ENCODE measurements at places on chromosomes 4 and X.

GRCh38 chr4:173217727-173218126 is 49.1 kb downstream of the GALNT7 start:
- DNase-seq, result no peak

- no peak for DNase-seq
These were observed 54.1 kb upstream of the PHOX2B start for GRCh38 chr4:41802590-41802989.

DNA sequence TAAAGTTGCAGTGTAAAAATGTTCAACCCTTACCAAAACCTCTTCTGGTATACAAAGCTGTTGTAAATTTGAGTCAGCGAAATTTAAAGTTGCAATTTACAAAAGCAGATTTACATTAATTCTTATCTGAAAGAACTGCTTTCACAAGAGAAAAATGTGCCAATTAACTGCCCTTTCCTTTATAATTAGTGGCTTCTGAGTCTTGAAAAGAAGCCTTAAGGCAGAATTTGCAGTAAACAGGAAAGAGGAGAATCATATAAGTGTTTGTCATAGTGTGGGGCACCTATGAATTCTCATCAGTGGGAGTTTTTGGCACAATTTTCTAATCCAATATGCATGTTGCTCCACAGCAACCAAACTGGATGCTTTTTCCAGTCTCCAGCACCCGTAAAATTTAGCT is 125.3 kb upstream of the GABRG1 start:
- no peak for DNase-seq

- no peak for DNase-seq
These were observed 2.1 kb upstream of the NRK start for GRCh38 chrX:105820247-105820646.

GRCh38 chr4:102809190-102809589 is 18.2 kb downstream of the UBE2D3 start:
- no peak for DNase-seq

DNA sequence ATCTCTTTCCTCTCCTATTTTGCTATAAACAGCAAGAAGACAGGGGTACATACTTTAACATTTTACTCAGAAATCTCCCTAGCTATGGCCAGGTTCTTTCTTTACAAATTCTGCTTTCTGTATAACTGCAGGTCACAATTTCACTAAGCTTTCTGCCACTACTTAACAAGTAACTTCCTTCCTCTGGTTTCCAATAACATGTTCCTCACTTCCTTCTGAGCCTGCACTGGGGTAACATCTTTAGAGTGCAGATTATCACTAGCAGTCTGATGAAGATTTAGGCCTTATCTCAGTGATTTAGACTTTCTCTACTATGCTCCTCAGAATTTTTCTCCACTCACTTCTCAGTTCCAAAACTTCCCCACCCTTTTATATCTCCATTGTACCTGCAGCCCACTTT is 1930.5 kb upstream of the AGA start:
- no peak for DNase-seq

DNA sequence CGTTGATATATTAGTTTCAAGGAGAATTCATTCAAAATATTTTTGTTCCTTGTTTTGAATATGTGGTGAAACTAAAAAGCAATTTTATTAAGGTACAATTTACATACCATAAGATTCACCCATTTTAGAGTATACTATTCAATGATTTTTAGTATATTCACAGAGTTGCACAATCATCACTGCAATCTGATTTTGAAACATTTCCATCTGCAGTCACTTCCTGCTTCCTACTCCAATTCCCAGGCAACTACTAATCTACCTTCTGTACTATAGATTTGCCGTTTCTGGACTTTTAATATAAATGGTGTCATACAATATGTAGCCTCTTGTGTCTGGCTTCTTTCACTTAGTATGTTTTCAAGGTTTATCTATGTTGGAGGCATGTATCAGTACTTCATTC is 71.3 kb downstream of the SLC9A7 start:
- DNase-seq, result no peak

- DNase-seq, result no peak
These were observed 11.4 kb upstream of the NYX start for GRCh38 chrX:41435708-41436107.

Data from NCI-H187 treated with DMSO at 0.1 percent for 48 hours (cell line).